ENCODE measurements at places on chromosomes 2 and 18. TPM values are rescaled to one million over a fixed set of nuclear protein-coding genes. Genes with fewer than 3 reads are reported as not detected.

OTOF gene
- 2.3 TPM for total RNA-seq

SFT2D3 gene
- 7.6 TPM for total RNA-seq

DNA sequence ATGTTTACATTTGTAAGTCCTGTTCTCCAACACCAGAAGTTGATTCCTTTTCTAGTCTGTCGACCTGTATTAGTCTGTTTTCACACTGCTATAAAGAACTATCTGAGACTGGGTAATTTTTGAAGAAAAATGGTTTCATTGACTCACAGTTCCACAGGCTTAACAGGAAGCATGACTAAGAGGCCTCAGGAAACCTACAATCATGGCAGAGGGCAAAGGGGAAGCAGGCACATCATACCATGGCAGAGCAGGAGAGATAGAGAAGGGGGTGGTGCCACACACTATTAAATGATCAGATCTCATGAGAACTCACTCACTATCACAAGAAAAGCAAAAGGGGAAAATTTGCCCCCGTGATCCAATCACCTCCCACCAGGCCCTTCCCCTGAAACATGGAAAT lies 112.8 kb upstream of the MAP3K20 start:
- DNase-seq, result peak; percentile 19

LAMA3 gene
- total RNA-seq, result not detected

HNMT gene
- not detected for total RNA-seq

- no peak for DNase-seq
Observed at GRCh38 chr2:19797243-19797810, 104.5 kb downstream of the TTC32 start.

- DNase-seq, result no peak
Observed at GRCh38 chr2:22634167-22634566, 750.8 kb upstream of the KLHL29 start.

C1QL2 gene
- total RNA-seq, result not detected

GRCh38 chr2:39203382-39203781 lies 40.4 kb downstream of the CDKL4 start:
- no peak for DNase-seq

SKA1 gene
- total RNA-seq, result 2.2 TPM

DNA sequence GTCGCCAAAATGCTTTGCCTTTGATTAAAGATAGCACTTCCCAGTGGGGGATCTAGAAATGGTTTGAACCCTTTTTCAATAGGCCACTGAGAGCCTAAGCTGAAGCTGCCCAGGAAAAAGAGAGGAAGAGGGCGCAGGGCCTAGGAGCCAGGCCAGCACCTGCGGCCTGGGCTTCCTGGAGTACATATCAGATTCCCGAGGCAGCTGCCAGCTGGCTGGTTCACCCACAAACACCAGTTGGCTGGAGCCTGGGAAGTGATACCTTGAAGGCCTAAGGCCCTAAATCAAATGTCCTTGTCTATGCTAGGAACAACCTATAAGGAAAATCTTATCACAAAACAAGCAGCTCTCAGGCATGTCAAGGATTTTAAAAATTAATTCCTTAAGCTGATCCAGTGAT lies 37.1 kb downstream of the ANKRD44 start:
- DNase-seq, result no peak

DNA sequence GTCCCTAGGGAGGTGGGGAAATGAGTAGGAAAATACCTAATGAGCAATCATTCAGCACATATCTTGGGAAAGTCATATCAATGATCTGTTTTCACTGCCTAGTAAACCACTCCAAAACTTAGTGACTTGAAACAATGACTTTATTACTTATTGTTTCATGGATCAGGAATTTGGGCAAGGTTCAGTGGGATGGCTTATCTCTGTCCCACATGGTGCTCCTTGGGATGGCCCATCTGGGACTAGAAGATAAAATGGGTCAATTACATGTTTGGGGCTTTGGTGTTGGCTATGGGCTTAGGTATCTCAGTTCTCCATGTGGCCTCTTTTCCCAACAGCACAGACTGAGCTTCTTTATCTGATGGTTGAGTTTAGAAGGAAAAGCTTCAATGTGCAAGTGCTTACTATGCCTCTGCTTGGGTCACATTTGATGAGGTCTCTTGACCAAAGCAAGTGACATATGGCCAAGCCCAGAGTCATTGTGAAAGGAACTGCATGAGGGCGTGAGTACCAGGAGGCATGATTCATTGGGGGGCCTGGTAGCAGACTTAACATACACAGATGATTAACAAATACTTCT lies 218.1 kb upstream of the TNP1 start:
- no peak for DNase-seq

GRCh38 chr2:72457801-72458516 lies 310.3 kb upstream of the CYP26B1 start:
- no peak for DNase-seq

- DNase-seq, result no peak
Observed at GRCh38 chr2:191688934-191689695, 11.2 kb downstream of the NABP1 start.

DNA sequence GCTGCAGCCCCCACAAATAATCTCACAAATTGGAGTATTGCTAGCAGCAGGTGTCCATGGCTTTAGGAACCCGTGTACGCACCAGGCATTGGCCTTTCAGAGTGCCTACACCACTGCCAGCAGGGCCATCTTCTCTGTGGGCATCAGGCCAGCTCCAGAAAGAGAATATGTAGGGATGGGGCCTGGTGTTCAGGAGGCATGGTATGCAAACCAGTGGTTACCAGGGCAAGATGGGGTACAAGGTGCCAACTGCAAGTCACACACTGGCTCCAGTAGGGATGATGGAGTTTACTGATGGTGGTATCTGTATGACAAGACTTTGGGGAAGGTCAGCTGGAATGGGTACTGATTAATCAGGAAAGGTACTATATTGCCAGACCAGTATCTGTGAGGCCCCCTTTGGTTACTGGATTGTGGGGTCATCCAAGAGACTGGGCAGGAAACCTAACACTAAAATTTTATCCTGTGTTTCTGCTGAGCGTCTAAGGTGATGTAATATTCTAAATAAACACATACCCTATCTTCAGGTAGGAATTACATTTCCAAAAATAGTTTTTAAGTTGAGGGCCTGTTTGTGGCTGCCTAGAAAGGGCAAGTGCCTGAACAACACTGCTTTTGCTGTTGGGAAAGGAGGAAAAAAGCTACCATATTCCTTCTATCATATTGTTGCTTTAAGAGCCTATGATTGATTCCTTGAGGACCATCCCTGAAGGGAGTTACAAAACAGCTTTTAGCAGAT lies 9.0 kb downstream of the CNOT9 start:
- no peak for DNase-seq

CENPA gene
- total RNA-seq, result 2.0 TPM

DNA sequence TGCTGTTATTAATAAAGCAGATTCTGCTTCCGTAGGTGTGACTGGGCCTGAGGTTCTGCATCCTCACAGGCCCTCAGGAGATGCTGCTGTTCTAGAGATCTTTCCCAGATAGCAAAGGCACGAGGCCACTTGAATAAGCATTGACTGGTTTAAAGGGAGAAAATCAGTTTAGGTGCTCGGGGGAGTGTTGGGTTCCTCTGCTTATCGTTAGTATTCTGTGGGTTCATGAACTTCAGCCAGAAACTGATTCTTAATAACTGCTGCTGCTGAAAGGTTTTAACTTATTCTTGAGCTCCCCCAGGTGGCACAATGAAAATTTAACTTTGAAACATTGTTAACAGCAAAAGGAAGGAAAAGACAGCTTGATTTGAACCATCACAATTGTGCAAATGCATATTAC lies 56.9 kb downstream of the ITGA6 start:
- peak; percentile 78 for DNase-seq

ATOH8 gene
- total RNA-seq, result not detected

- DNase-seq, result no peak
Observed at GRCh38 chr18:9428301-9428706, 47.0 kb upstream of the RALBP1 start.

- DNase-seq, result no peak
Observed at GRCh38 chr2:210863283-210863682, 306.9 kb downstream of the CPS1 start.

GRCh38 chr2:51297488-51297887 lies 265.6 kb upstream of the NRXN1 start:
- no peak for DNase-seq

- no peak for DNase-seq
Observed at GRCh38 chr18:54845787-54846186, 17.5 kb downstream of the RAB27B start.

GRCh38 chr2:225137971-225138370 lies 95.7 kb upstream of the DOCK10 start:
- DNase-seq, result no peak

GRCh38 chr2:232075080-232075479 lies 113.6 kb downstream of the DIS3L2 start:
- no peak for DNase-seq

UGT1A5 gene
- total RNA-seq, result not detected

- no peak for DNase-seq
Observed at GRCh38 chr2:126811101-126811500, 87.6 kb upstream of the TEX51 start.

AKAIN1 gene
- total RNA-seq, result not detected

- no peak for DNase-seq
Observed at GRCh38 chr2:207219676-207220501, 54.1 kb upstream of the KLF7 start.

SULT1C4 gene
- total RNA-seq, result 0.62 TPM

ACVR1C gene
- total RNA-seq, result 1.1 TPM

DNA sequence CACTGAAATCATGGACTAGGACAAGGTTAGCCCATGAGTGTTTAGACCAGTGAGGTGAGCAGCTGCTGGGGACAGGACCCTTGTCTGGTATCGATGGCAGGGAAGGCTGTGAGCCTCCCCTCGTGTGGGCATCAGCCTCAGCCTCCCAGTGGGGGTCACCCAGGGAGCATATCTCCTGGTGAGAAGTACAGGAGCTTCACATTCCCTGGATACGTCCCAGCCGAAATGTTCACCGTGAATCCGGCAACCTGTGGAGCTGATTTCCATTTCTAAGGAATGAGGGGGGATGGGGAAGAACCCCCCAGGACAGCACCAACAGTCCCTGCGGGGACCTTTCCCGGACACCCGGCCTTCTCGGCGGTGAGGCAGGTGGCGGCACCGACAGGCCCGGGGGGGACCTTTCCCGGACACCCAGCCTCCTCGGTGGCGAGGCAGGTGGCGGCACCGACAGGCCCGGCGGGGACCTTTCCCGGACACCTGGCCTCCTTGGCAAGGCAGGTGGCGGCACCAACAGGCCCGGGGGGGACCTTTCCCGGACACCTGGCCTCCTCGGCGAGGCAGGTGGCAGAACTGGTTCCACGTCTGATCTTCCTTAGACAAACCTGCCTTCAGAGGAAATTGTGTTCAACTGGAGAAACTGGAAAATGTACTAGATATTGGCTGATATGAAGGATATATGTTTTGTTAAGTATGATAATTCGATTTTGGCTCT lies 21.2 kb downstream of the RTP5 start:
- no peak for DNase-seq

DNA sequence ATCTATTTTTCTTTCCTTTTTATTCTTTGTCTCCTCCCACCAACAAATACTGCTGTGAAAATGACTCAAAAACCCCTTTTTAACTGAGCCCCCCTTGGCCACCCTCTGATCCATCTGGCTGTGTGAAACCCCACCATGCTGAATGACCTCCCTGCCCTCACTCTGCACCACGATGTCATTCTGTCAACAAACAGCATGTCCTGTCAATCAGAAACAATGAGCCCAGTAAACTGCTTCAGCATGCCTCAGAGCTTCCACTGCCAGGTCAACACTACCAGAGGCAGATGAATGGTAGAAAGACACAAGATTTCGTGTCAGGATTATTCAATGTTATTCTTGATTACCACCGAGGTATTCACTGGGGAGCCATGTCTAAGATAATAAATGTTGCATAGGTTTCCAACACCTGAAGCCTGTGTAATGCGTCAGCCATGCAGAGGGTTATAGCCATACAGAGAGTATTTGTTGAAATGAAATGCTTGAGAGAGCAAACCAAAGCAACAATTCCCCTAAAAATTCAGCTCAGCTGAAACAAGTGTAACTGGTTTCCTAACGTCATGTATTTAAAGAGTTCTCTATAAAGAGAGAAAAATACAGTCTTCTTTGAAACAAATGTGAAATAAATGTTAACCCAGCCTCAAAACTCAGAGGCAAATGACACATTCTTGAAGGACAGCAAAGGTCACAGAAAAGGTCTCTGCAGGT lies 76.7 kb downstream of the LRP2 start:
- DNase-seq, result no peak

- DNase-seq, result no peak
Observed at GRCh38 chr2:220980966-220981675, 591.0 kb downstream of the EPHA4 start.

SP140 gene
- total RNA-seq, result 100 TPM

DNA sequence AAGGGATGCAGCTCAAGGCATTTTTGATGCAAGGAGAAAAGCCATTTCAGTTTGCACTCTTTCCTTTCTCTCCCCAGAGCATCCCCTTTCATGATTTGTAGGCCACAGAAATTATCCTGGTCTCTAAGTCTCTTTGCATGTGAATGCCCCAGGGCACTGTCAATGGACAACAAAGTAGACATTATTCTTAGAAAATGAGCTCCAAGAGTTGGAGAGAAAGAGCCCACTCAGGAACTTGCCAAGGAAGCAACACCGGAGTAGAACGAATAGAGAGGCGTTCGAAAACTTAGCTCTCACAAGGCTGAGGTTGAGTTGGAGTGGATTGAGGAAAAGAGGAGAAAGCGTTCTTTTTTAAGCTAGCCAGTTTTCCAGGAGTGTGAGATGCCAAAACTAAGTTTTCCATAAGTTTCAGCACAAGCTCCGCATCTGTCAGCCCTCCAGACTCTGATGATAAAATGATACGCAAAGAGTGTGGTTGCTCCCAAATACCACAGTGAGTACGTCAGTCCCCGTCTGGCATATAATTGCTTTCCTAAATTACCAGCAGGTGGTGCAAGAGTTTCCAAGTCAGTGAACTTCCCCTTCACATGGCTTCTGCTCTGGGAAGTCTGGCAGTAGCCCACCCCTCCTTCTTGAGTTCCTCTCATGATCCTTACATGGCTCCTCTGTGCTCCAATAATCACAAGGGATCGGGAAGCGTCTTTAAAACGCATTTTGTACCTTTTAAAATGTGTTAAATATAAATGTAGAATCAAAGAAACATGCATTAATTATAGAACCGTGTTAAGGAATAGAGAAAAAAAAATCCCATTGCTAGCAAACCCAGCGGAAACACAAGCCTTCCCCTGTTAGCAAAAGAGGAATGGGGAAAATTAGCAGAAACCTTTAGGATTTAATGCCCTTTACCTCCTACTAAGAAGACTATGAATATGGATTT lies 1060.6 kb upstream of the FANCL start:
- DNase-seq, result no peak

RGPD3 gene
- 0.44 TPM for total RNA-seq

GRCh38 chr2:169286624-169287231 lies 75.6 kb downstream of the LRP2 start:
- DNase-seq, result no peak
